GM12891 (cell line): ENCODE measurements at places on chromosomes 1 and 21.

- no peak for DNase-seq
These were observed 22.9 kb upstream of the DISP3 start for GRCh38 chr1:11455967-11456570.

- no peak for DNase-seq
These were observed 52.9 kb downstream of the KCNAB2 start for GRCh38 chr1:6098303-6099215.

DNA sequence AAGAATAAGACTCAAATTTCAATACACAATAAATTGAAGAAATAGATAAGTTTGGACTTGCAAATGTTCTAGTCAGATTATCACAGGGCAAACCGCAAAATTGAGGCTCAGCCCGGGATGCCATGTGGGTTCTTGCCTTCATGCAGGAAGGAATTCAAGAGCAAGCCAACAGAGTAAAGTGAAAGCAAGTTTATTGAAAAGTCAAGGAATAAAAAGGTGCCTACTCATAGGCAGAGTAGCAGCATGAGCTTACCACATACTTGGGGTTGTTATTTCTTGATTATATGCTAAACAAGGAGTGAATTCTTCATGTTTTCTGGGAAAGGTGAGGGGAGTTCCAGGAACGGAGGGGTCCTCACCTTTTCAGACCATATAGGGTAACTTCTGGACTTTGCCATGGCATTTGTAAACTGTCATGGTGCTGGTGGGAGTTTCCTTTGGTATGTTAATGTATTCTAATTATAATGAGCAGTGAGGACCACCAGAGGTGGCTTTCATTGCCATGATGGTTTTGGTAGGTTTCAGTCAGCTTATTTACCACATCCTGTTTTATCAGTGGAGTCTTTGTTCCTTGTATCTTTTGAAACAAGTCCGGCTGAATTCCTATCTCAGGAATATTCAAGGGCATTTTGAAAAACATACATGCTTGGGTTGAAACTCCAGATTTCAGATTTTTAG lies 2.0 kb upstream of the OR2AK2 start:
- no peak for DNase-seq

GRCh38 chr1:173415905-173416450 lies 61.2 kb upstream of the PRDX6 start:
- DNase-seq: no peak

DNA sequence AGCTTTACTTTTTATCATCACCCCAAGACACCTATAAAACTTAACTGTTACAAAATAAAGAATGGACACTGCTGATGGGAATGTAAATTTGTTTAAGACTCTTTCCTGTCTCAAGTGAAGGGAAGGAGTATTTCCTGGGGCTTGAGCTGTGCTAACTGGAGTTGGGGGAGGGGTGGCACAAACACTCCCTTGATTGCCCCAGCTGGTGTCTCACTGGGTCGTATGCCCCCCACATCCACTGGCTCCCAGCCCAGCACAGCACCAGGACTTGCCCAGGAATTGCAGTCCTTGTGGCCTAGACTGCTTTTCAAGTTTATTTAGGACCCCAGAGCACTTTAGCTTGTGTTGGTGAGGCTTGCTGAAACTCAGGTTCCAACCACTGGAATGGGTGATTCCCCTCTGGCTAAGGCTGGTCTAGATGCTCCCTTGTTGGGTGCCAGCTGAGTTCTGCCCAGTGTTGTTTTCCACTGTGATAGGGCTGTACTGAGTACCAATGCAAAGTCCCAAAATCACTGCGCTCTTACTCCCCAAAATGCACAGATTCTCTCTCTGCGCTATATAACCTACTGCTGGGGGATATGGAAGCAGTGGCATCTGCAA lies 49.1 kb upstream of the DR1 start:
- no peak for DNase-seq

GRCh38 chr1:12206238-12206637 lies 23.6 kb upstream of the VPS13D start:
- no peak for DNase-seq

- DNase-seq: no peak
These were observed 89.6 kb downstream of the UBIAD1 start for GRCh38 chr1:11362547-11363021.

GRCh38 chr1:236155841-236156503 lies 13.6 kb downstream of the GPR137B start:
- DNase-seq: no peak

- DNase-seq: no peak
These were observed 301.2 kb downstream of the TGFB2 start for GRCh38 chr1:218646288-218646687.

- DNase-seq: peak; percentile 73
These were observed 31.8 kb downstream of the DNTTIP2 start for GRCh38 chr1:93846992-93847810.

DNA sequence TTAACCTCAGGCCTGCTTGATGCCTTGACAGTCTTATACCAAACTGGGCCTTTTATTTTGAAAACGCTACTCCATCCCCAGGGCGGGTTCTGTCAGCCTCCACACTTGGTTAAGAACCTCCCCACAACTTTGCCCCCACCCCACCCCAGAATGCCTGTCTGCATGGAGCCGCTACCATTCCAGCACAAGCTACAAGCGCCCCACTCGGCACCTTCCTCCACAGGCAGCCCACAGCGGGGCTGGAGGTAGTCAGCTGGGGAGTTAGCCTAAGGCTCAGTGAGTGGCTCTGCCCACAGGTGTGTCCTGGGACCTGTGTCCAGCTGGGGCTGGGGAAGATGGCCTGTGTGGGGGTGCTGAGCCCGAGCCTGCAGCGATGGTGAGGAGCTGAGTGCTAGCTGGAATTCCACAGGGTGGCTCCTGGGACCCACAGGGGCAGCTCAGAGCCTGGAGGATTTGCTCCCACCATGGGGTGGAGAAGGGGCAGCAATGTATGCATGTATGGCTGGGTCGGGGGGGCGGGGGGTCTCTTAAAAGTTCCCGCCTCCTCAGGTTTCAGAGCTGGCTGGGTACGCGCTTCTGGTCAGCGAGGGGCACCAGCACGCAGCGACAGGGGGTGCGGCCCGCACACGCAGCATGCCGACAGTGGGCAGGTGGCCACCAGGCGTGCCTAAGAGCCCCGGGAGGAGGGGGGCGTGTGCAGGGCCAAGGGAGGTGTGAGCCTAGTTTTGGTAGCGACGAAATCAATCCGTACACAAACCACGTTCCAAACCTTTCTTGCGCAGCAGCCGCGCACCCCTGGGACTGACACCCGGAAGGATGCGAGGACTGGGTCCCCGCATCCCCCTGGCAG lies 917 bp downstream of the ETNK2 start:
- DNase-seq: no peak

GRCh38 chr1:3237570-3237969 lies 168.6 kb downstream of the PRDM16 start:
- DNase-seq: no peak

GRCh38 chr1:54652168-54652567 lies 10.6 kb downstream of the MROH7 start:
- DNase-seq: no peak

GRCh38 chr1:227215863-227216510 lies 102.3 kb downstream of the CDC42BPA start:
- no peak for DNase-seq

DNA sequence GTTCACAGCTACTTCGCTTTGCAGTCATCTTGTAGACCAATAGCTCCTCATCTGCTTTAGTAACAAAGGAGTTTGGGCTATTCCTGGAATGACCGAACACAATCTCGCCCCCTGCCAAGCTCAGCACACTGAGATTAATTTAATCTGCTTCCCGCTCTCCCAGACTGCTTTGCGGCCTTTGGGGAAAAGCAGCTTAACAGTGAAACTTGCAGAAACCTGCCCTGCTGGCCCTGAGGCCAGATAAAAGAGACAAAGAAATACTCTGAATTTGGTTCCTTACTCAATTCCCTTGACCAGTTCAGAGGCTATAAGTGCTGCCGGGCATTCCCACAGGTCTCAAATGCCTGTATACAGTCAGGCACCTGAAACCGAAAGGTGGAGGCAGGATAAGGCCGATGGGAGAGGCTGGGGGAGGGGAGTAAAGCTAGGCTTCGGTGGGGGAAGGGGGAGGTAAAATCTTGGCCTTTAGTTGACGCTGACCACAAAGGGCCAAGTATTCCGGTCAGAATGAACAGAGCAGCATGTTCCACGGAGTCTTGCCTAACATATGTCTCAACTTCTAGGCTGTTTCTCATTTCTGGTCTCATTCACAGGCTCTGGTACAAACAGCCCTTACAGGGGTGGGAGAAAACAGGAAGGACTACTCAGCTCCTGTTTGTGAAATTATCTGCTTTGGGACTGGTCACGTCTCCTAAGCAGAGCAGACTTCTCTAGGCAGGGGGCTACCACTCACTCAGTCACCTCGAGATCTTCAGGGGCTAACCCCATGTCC lies 17.7 kb upstream of the A3GALT2 start:
- no peak for DNase-seq

DNA sequence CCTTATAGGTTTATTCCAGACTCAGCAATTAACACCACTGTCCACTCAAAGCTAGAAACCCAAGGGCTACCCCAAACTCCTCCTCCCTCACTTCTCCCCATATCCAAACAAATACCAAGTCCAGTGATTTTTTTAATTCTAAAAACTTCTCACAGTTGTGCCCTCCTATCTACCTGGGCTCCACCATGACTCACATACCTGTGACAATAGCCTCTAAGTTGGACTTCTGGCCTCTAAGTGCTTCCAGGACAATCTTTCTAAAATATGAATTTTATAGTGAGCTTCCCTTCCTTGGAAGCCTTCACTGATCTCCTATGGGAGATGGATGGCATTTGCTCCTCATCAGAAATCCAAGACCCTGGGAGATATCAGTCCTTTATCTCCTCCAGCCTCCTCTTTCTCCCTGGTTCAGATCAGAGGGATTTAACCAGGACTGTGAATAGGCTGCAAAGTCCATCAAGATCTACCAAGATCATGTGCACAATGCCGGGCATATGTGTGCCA lies 219.3 kb downstream of the TOMM20 start:
- no peak for DNase-seq

- no peak for DNase-seq
These were observed 29.1 kb downstream of the THRAP3 start for GRCh38 chr1:36253161-36253862.

DNA sequence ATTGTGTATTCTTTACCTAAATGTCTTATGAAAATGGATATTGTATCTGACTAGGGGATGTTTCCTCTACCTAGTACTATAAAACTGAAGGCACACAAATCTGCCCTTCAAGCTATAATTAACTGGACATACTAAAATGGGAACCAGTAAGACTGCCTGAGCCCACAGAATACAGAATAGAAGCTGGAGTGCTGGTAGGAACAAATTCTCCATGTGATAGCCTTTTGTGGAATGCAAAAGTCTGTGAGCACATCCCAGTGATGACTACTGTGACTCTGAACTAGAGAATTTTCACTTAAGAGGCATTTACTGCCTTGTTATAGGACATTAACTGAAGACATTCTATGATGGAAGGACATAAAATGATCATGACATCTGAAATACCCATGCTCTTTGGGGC lies 30.3 kb downstream of the KIFAP3 start:
- DNase-seq: no peak

DNA sequence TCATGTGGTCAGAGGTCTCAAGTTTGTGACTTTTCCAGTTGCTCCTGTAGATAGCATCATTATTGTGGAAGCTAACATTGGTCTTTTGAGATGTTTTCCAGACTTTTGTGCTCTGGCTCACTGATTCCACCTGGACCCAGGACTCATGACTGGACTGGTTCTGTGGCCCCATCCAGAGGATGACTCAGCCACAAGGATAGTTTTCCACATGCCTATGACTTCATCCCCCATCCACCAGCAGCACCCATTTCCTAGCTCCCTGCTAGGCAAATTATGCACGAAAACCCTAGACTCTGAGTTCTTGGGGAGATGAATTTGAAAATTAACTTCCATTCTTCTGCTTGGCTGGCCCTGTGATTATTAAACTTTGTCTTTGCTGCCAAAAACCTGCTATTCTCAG lies 949.3 kb downstream of the MRPL39 start:
- no peak for DNase-seq

GRCh38 chr1:206479183-206480125 lies 9.2 kb downstream of the IKBKE start:
- peak; percentile 89 for DNase-seq
